ENCODE measurements at places on chromosomes 5 and 9.

DNA sequence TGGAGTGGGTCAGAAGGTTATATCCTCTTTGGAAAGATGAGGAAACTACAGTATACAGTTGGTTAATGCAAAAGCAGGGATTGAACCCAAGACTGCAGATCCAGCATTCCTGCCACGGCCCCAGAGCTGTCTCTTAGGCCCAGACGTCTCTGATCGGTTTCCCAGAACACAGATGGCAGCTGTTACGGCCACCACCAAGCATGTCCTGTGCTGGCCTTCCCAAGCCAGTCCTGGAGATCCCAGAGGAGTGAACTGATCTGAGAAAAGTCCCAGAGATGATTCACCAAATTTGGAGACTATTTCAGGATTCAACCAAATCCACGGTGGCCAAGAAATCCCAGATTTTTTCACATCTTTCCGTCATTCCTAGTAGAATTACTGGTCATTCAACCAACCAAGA, 20.1 kb downstream of the TNIP1 start:
- no peak for DNase-seq

- DNase-seq, result peak; percentile 41
Measured at GRCh38 chr9:135990468-135991429, 29.6 kb upstream of the UBAC1 start.

GRCh38 chr9:115717298-115717697, 436.3 kb upstream of the PAPPA start:
- no peak for DNase-seq

DNA sequence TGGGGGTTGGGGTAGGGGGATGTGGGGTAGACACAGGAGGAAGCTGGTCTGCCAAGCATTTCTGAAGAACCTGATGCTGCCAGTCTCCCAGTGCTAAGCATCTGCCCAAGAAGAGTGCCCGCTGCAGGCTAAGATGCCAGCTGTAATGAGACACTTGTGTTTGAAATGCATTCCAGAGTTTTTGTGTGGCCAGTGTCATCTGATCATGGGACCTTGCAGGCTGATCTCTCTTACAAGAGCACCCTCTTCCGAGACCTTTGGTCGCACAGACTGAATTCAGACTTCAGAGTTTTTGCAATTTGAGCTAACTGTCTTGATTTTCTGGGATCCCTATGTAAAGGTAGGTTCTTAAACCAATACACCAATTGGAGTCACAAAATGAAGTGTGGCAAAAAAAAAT, 58.1 kb downstream of the DENND1A start:
- DNase-seq, result no peak

- DNase-seq, result no peak
Measured at GRCh38 chr5:39224196-39224761, 4.9 kb upstream of the FYB1 start.
